Stimulated activated CD8-positive, alpha-beta memory T cell treated with anti-CD3 and anti-CD28 coated beads, Interleukin-12 subunit alpha, Interleukin-12 subunit beta, amount 100 ng/mL, for 4 hours (primary cell): ENCODE measurements at places on chromosomes 3 and 15.
A peak's percentile ranks its signal among the peaks of the same experiment; 100 is the strongest.

GRCh38 chr3:31434819-31435218, 97.9 kb upstream of the STT3B start:
- no peak for DNase-seq

DNA sequence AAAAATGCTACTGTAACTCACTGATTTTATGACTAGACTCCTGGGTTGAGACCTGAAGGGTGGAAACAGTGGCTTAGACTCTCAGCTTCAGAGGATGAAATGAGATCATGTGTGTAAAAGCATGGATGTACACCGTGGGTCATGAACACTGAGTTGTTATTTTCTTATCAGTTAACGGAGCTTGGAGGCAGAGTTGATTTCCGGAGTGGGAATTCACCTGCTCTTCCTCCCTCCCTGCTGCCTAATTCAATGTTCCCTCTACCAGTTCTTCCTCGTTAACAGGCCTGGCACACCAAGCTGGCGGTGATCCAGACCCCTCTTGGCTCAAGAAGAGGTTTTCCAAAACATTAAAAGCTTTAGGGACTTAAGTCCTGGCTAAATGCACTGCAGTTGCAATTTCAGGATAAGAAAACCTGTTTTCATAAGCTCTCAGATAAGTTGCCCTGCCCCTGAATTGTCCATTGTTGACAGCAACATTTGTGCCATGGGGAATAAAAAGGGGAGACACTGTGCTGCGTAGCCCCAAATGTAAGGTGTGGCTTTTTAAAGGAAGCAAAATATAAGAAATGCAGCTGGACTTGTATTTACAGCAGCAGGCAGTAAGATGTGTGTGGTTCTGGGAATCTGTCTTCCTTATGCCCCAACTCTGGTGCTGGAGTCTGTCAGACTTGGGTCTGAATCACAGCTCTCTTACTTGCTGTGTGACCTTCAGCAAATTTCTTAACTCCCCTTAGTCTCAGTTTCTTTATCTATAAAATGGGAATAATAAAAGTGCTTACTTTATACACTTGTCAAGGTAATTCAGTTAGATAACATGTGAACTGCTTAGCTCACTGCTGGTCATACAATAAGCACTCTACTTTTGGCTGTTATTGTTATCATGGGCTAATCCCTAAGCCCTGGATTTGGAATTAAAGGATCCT, 9.9 kb downstream of the PDIA5 start:
- no peak for DNase-seq

GRCh38 chr3:126080970-126081369, 3.0 kb downstream of the SLC41A3 start:
- DNase-seq, result no peak

DNA sequence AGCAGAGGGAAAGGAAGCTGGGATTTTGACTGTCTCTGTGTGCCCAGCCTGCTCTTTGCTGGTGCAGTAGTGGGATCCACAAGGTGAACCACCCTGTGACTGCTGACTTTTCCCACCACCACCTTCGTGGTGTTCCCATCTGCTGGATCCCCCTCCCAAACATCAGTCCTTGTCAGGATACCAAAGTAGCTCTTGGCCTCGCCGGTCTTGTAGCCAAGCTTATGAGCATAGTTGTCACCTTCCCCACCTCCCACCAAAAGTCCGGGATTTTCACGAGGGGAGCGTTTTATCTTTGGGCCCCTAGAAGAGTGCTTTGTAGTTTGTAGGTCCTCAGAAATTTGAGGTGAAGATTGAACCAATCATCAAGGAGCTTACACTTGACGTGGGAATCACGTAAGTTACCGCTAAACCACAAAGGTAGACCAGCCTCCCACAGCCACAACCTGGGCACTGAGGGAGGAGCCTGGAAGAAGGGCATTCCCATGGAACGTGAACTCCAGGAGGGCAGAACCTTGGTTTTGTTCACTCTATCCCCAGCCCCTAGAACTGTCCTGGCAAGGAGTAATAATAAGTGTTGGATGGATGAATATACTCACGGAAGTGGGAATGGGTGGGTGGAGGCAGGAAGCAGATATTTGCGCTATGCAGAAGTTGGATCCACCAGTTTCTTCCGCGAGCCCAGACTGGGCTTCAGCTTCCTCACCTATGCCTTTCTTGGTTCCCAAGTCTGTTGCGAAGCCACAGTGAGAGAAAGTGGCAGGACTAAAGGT, 814 bp upstream of the TEX264 start:
- DNase-seq, result no peak

GRCh38 chr3:149010504-149010951, 19.2 kb downstream of the GYG1 start:
- DNase-seq, result no peak

DNA sequence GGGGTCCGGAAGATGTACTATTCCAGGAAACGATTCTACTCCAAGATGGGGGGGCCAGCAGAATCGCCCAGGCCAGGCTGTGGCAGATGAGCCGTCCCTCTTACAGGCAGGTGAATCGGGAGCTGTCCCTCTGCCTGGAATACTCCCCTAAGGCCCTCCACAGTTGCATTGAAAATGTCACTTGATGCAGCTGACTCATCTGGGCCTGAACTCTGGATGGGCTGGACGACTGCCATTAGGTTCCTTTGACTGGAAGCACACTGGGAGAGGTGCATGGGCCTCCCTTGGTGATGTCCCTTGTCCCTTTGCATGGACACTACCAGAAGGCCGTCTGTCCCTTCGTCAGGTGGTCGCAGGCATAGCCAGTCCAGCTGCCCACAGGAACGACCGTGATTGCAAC, 69.6 kb upstream of the HRH1 start:
- no peak for DNase-seq

GRCh38 chr3:121167374-121168139, 259.6 kb downstream of the STXBP5L start:
- no peak for DNase-seq

DNA sequence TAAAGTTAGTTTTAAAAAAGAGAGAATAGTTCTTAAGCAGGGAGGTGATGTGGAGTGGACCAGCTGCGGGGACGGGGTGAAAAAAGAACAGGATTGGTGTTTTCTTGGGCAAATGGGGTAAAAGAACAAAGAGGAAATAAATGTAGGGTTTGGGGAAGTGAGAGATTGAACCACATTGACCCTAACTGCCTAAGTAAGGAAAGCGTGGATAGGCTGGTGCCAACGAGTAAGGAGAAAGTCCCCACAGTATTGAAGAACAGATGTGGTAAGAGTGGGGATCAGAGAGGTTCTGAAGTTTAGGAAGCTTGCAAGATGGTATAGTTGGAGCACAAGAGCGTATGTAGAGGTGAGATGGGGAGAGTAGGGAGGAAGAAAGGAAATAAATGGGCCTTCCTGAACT, 17.0 kb downstream of the IREB2 start:
- no peak for DNase-seq

GRCh38 chr3:15265655-15266509, 59.8 kb downstream of the CAPN7 start:
- DNase-seq, result no peak

- no peak for DNase-seq
Observed at GRCh38 chr3:60461267-60461666, 790.0 kb downstream of the FHIT start.

DNA sequence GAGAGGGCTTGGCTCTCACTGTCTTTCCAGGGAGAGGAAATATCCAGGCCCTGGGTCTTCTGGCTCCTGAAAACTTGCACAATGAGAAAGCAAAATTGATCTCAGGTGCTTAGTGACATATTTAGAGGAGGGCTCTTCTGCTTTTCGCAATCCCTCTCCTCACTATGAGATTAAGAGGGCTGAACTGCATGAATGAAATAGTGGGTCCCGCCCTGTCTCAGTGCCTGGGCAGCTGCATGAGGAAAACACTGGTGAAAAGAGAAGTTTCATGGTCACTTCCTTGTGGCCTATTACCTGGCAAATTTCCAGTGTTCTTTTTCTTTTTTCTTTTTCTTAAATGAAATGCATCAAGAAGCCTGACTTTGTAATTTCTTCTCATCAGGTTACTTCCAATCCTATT, 73.5 kb downstream of the TRAK1 start:
- no peak for DNase-seq

DNA sequence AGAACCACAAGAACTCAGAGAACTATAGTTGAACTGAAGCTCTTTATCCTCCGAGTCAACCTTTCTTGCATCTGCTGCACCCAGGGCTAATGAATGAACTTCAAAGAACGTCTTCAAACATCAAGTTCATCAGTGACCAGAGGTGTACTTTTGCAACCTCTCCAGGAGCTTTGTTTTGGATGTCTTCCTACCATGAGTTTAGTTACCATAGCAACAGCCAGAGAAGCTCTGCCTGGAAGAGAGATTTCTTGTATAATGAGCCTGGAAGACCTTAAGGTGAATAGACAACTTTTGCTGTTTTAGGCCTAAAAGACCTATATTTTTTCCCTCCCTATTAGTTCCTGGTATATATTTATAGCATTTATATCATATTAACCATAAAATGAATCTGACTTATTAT, 9.1 kb downstream of the ACTC1 start:
- no peak for DNase-seq

GRCh38 chr3:10310578-10310977, 10.3 kb downstream of the SEC13 start:
- DNase-seq, result no peak

DNA sequence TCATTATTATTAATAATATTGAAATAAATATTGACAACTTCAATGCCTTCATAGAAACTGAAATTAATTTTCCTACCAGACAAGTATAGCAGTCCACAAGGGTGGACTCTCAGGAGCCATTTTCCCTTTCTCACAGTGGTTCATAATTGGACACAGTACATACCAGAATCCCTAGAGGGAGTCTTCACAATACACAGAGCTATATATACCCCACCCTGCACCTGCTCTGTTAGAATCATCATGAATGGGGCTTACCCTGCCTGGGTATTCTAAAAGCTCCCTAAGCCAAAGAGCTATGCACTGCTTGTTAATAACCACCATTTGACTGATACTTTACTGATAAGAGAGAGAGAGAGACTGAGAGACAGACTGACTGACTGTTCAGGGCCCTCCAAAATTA, 134.9 kb downstream of the FEZF2 start:
- no peak for DNase-seq

- DNase-seq, result no peak
Observed at GRCh38 chr3:124812291-124813265, 74.6 kb downstream of the ITGB5 start.

GRCh38 chr3:10495003-10495402, 10.4 kb downstream of the ATP2B2 start:
- DNase-seq, result no peak

GRCh38 chr15:40941528-40942336, 11.5 kb upstream of the CHAC1 start:
- no peak for DNase-seq

- DNase-seq, result no peak
Observed at GRCh38 chr15:43527016-43527801, 9.8 kb downstream of the MAP1A start.

DNA sequence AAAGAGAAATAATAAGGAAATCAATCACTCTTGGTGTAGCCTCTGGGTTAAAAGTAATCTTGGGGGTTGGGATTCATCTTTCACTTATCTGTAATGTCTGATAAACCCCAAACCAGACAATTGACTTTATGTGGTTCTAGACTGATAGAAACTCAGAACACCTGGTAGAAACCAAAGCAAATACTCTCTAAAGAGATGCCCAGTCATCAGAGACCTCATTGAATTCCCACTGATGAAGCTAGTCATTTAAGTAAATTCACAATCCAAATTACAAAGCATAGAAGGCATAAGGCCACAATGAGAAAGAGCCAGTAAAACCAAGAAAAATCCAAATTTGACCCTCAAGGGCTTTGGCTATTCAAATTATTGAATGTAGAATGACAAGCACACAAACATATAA, 250.6 kb downstream of the MBNL1 start:
- DNase-seq, result no peak

GRCh38 chr3:113241292-113242095, 30.1 kb downstream of the BOC start:
- no peak for DNase-seq

- no peak for DNase-seq
Observed at GRCh38 chr3:116367761-116368395, 77.4 kb downstream of the LSAMP start.

DNA sequence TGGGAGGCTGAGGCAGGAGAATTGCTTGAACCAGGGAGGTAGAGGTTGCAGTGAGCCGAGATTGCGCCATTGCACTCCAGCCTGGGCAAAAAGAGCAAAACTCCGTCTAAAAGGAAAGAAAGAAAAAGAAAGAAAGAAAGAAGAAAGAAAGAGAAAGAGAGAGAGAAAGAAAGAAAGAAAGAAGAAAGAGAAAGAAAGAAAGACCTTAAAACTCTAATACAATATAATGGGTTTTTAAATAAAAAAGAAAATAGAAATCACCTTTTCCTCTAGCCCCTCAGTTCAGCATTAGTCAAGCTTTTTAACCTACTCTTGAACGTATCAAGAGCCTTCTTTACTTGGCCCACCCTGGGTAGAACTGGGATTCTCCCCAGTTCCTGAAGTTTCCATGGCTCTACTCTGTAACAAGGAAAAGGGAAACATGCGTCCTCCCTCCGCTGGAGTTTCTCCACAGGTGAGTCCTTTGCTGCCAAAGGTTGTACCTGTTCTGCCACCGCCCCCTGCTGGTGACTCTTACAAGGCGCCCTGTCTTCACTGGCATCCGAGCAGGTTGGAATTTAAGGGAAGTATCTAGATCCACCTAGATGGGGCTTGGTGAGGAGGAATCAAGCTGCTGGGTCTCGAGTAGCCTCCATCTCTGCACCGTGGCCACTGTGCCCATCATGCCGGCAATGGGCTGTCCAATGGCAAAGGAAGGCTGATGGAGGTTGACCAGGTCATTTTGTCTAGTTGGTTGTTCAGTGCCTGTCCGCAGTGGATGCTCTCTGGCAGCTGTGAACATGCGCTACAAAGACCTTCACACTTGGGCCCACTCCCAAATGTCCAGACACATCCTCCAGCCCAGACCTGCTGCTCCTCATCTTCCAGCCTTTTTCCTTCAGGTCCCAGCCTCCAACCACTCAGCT, 20.6 kb upstream of the EPHB3 start:
- peak; percentile 35 for DNase-seq

- DNase-seq, result no peak
Observed at GRCh38 chr3:141353652-141354495, 14.4 kb upstream of the ZBTB38 start.

DNA sequence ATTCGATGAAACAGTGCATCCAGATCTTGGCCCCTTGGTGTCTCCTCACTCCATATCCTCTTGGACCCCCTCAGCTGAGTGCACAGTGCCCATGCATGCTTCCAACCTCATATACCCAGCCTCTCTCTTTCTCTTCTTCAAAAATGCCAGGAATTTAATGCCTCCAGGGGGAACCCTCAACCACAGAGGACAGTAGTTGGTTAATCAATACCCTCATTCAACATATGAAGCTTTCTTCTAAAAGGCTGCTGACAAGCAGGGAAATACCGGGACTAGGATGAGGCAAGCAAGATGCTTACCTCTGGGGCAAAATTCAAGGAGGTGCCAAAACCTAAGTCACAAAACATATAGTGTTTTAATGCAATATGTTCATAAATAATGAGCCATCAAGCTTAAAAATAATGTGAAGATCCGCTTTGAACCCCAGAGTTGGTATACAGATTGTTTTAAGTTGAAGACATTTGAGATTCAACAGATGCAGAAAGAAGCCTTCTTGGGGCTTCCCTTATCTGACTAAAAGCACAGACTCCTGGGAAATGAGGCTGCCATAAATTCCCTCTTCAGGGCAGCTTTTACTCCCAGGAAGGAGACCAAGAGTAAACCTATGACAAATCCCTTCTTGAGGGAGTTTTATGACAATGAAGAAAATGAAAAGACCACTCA, 48.2 kb upstream of the FHIT start:
- DNase-seq, result no peak

- no peak for DNase-seq
Observed at GRCh38 chr15:68274201-68274848, 3.2 kb upstream of the FEM1B start.
